ENCODE measurements at places on chromosomes 11 and 22.

DNA sequence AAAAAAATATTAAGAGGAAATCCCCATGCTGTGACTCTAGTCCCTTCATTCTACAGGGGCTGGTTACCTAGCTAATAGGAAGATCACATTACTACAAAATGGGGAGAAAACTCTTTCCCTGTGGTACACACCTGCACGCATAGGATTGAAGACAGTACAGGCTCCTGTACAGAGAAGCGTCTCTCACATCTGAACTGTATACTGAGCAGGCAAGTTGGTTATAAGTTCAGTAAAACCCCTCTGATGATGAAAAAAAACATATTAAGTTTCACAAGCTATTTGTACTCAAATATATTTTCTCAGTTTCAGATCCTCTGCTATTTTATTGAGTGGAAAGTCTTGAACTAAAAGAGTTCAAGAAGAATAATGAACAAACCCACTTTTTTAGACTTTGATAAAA, 156.9 kb upstream of the HSD17B12 start:
- no peak for DNase-seq

DNA sequence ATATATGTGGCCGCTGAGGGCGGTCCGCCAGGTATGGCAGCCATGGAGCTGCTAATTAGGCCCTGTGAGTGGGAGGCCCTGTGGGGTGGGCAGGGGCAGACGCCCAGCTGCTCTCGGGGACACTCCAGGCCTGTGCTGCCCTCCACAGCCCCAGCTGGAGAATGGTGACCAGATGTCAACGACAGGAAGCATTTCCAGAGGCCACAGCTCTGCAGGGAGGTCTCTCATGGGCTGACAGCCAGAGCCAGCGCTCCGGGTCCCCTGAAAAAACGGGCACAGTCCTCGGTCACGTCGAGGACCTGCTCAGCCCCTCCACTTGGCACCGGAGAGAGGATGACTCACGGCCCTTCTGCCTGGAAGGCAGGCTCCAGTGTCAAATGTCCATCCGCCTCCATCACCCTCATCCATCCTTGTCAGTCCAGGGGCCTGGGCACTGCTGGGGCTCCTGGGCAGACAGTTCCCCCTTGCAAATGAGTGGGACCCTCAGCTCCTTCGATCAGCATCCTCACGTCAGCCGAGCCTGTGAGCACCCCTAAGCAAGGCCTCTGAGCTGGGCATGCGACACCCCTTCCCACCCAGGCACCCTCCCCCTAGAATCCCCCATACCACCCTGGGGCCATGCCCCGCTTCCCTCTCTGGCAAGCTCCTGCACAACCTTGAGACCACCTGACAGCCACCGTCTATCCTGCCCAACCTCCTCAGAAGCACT, 1.9 kb downstream of the BID start:
- DNase-seq: no peak

GRCh38 chr22:25086902-25087282, 112.8 kb upstream of the CRYBB3 start:
- no peak for DNase-seq

- no peak for DNase-seq
Observed at GRCh38 chr11:64104632-64105031, 61.3 kb downstream of the MACROD1 start.

DNA sequence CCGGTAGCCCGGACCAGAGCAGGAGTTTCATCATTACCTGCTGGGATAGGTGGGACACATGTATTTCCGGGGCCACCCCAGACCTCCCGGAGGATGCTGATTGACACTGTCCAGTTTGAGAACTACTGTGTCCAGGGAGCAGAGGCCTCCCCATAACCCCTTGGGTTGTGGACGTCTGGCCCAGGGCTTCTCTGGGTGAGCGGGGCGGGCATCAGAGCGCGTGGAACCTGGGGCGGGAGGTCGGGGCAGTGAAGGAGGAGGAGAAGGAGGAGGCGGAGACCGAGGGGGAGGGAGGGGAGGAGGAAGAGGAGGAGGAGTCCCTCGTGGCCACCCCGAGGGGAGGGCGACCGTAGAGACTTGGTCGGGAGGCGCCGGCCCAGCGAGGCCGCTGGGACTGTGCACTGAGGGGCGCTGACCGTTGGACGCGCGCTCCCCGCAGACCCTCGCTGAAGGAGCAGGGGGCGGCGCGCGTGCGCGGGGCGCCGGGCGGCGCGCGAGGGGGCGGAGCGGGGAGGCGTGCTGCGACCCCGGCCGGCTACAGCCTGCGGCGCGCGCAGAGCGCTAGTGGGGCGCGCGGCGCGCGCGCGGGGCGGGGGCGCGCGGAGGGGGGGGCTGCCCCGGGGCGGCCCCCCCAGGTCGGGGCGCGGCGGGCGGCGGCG, at the start of gene GRK3:
GRK3 (plus strand) TSS at position 356 of the 659 bp plus-strand sequence. CDS start 366 bp downstream, outside the sequence.
- DNase-seq: no peak

DNA sequence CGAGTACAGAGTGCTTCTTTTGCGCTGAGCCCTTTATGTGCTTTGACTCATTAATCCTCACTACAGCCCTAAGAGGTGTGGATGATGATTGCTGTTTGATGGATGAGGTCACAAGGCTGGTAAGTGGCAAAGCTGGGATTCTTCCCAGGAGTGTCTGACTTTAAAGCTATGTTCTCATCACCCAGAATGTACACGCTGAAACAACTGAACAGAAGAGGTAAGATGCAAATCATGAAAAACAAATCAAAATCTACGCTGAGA, 37.7 kb upstream of the CREB3L1 start:
- no peak for DNase-seq

- DNase-seq: no peak
Observed at GRCh38 chr22:16937811-16938210, 70.2 kb downstream of the GAB4 start.

DNA sequence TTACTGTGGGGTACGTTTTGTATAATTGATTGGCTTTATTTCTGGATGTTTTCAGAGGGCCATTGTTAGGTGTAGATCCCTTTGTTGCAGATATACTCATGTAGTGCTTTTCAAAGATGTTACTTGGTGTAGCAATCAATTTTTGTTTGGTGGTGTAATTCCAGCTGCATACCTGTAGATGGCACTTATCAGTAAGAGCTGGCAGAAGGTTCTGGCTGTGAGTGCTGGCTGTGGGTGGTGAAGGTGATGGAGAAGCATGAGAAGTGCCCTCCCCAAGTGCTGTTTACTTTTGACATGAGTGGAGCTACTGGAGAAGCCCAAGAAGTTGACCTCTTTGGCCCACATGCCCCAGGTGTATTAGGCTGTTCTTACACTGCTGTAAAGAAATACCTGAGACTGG, 1074.9 kb downstream of the FAM181B start:
- no peak for DNase-seq

DNA sequence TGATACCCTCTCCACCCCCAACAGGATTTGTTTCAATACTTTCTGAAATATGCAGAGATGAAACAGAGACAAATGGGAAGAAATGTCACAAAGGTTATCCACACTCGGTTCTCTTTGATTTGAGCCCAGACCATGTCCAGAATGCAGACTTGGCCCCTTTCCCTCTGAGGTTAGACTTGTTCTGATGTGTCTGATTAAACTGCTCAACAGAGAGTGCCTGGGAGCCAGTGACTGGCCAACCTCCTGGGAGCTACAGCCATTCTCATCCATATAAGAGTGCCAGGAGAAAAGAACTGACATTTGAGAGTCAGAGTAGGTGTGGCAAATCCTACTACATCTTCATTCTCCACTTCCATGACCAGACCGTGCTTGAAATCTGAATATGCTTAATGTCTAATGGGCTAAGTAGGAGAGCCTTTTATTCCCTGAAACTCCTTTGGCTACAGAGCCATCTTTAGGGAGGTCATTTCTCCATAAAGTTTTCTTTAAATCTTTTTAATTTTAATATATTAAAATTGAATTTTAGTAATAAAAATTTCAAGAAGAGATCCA, 201.4 kb downstream of the BLID start:
- DNase-seq: no peak

DNA sequence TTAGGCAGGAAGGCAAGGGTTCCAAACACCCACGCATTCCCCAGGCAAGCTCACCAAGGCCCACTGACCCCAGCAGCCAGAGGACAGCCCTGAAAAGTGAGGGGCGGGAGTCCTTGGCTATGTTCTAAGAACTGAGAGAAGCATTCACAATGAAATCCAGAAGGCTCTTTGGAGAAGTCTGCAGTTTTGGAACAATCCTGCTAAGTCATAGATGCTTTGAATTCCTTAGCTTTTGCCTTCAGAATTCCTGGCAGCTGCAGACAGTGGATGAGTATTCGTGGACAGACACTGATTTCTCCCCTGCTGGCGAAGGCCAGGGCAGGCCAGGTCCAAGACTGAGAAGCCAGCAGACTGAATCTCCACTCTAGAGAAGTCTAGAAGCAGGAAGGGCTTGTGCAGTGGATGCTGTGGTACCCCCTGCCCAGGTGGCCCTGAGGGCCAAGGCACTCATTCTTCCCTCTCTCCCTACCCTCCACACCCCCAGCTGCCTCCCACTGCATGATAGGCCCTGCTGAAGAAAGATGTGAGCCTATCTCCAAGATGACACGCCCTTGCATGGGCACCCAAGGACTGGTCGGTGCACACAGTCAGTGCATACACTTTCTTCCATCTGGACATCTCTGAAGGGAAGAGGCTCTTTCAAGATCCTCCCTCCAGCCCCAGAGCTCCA, 133.2 kb upstream of the TEAD1 start:
- DNase-seq: no peak

DNA sequence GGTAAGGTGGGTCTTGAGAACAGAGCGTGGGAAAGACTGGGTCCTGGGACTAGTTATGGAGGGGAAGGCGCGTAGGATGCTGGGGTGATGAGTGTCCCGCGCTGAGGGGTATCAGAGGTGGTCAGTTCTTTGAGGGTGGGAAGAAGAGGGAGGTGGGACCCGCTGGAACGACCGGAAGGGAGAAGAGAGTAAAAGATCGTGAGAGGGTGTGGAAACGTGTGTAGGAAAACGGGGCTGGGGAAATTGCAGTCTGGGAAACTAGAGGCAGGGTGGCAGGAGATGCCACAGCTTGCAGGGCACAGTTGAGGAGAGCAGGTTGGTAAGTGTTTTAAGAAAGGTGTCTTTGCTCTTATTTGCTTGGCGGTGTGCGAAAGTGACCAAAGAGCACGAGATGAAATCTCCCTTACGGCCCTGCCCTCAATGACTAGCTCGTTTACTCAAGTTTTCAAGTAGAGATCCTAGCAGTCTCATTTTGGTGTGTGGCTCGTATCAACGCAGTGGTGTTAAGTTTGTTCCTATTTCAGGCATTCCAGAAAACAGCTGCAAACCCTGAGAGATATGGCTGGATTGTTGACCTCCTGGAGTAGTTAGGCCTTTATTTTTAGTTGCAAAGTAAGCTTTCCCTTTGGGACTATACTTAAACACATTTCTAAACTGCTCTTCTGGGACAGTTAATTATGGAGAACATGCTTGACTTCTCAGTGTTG, 615 bp downstream of the STT3A start:
- DNase-seq: no peak

DNA sequence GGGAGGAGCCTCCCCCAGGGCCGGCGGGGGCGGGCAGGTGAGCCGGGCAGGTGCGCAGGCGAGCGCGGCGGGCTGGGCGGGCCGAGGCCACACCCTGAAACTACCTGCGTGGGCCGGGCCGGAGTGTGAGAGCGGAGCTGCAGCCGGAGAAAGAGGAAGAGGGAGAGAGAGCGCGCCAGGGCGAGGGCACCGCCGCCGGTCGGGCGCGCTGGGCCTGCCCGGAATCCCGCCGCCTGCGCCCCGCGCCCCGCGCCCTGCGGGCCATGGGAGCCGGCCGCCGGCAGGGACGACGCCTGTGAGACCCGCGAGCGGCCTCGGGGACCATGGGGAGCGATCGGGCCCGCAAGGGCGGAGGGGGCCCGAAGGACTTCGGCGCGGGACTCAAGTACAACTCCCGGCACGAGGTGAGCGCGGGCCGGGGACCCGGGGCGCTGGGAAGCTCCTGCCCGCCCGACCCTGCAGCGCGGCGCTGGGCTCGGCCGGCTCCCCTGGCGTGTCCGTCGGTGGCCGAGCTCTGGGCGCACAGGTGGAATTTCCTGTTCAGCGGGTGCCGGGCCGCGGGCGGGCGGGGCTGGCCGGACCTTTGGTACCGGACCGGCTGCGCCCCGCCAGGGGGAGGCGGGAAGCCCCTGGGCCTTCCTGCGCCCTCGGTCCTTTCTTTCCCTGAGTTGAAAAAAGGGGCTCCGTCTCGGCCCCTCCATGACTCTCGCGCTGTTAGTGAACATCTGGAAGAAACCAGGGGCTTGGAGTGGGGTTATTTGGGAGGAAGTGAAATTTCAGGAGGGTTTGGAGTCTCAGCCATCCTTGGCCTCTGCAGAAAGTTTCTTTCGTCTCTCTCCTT, at the start of gene ST14:
ST14 (plus strand) TSS at position 126 of the 841 bp plus-strand sequence; CDS start at position 324, 198 bp downstream.
- DNase-seq: no peak

DNA sequence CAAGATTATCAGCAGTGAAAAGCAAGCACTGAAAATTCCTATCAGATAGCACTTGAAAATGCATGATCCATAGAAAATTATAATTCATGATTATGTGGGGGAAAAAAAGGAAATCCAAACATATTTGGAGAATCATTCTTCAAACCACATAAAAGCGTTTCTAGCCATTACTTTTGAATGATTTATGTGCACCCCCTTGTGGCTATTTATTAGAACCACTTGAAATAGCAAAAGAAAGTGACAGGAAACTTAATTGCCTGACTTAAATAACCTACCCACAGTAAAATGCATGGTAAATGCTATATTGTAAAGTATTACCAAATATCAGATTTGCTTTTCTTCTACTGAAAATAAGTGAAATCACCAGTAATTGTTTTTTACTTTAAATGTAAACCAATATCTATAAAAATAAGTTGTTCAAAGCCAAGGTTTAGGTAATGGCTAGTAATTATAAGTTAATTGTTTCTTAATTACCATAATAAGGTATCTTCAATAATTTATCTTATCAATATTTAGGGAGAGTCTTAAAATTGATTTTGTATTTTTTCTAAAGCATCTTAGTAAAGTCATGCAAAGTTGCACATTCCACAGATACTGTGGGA, 168.5 kb downstream of the ARHGAP42 start:
- no peak for DNase-seq

GRCh38 chr11:12056119-12056518, 47.7 kb upstream of the DKK3 start:
- no peak for DNase-seq

- DNase-seq: no peak
Observed at GRCh38 chr11:118691926-118692830, 12.7 kb upstream of the TREH start.

DNA sequence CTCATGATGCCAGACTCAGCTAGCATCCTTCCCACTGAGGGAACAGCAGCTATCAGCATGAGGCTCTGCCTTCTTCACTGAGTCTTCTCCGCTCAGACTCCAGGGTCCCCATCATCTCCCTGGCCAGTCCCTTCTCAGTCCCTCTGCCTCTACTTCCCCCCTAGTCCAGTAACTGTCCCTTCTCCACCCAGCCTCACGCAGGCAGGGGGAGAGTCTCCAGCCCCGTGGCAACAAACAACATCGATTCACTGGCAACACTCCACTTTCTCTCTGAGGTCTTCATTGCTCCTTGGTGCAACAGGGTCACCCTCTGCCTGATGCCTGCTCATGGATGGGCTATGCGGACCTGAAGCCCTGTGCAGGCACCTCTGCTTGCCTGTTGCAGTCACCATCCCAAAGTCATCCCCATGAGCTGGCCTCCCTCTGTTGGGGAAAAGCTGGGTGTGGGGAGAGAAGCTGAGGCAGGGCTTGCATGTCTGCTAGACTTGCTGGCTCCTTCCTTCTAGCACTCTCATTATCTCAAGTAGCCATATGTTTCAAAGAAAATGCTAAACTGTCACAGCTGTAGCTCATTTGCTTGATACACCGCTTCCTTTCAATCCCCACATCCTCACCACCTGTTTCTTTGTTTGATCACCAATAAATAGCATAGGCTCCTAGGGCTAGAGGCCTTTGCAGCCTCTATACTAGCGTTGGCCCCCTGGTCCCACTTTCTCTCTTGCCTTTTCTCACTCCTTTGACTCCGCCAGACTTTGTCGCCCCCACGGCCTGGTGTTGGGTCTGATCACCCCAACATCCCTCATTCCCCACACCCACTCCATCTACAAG, 4.3 kb upstream of the BCR start:
- DNase-seq: no peak
